Activated CD4-positive, alpha-beta T cell treated with anti-CD3 and anti-CD28 coated beads, Interleukin-2, Interleukin-4, amounts not matched to agents 100 ng/mL and 50 ng/mL, durations not matched to agents 16 hours and 8 hours (primary cell): ENCODE measurements at places on chromosomes 12 and 14.

- DNase-seq, result no peak
Measured at GRCh38 chr12:6204533-6205143, 4.4 kb downstream of the CD9 start.

DNA sequence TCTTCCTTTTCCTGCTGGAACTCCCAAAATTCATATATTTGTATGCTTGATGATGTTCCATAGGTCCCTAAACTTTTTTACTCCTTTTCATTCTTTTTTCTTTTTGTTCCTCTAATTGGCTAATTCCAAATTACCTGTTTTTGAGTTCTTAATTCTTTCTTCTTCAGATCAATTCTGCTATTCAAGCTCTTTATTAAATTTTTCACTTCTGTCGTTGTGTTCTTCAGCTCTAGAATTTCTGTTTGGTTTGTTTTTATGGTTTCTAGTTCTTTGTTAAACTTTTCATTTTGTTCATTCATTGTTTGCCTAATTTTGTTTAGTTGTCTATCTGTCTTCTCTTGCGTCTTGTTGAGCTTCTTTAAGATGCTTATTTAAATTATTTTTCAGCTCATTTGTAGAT lies 154.8 kb downstream of the TPH2 start:
- DNase-seq, result no peak

DNA sequence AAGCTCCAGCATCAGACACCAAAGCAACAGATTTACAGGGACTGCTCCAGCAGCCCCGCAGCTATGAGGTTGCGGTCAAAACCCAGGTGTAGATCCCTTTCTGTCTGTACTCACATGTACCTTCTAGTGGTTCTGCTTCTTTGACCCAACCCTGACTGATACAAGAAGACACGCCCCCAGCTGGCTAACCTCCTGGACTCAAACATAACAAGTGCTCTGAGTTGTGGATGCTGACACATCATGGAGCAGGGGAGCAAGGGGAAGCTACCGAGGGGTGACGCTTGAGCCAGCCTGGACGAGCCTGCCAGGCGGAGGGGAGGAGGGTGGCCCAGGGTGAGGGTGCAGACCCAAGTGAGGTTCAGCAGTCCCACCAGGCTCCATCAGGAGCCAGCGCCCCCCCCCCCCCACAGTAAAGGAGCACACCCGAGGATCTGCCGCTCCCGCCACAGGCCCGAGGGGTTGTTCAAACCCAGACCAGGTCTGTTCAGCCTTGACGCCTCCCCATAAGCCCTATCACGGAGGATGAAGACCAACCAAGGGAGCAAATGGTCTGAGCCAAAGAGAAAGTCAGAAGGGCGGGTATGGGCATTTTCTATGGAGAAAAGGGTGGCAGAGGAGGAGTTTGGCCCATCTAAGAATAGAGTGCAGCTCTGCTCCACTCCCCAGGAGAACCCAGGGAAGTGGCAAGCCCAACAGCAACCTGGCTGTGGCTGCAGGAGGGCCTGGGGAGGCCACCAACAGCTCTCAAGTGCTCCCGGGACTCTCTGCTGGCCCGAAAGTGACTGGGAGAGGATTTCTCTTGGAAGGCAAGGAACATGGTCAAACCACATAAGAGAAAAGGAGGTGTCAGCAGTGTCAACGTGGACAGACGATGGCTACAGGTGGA lies 229.4 kb downstream of the BCL11B start:
- DNase-seq, result no peak

DNA sequence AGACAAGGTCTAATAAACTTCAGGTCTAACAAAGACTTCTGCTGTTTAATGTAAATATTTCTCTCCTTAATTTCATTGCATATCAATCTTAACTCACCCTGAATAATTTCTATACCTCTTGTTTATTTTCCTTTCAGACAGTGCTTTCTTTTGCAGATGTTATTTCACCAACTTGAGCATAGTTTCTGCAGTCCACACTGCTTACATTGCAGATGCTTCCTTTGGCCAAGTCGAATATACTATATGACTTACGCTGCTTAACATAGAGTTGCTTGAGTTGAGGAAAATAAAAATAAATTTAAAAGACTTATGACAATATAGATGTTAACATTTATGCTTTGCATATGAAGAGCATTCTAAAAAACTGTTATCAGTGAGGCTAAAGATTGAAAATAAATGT lies 217.7 kb downstream of the PTPRO start:
- DNase-seq, result no peak

GRCh38 chr12:8840938-8841633 lies 18.7 kb downstream of the A2ML1 start:
- DNase-seq, result no peak

DNA sequence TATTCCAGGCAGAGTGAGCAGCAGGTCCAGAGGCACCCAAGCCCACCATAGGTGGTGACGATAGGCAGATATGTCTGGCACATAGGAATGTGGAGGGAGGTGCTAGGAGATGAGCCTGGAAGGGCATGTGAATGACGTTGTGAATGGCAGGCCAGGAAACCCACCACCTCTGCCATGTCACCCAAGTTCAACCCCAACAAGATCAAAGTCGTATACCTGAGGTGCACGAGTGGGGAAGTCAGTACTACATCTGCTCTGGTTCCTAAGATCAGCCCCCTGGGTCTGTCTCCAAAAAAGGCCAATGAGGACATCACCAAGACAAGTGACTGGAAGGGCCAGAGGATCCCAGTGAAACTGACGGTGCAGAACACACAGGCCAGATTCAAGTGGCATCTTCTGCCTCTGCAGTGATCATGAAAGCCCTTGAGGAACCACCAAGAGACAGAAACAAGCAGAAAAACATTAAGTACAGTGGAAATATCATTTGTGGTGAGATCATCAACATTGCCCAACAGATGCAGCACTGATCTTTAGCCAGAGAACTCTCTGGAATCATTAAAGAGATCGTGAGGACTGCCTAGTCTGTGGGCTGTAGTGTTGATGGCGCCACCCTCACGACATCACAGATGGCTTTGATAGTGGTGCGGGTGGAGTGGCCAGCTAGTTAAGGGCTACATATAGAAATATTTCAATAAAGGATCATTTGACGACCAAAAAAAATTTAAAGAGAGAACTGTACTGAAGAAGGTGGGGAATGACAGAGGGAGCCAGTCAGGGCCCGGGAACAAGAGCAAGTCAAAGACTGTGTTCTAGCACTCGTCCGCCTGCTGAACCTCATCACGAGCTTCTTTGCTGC lies 99.7 kb downstream of the ZFP36L1 start:
- DNase-seq, result no peak

- DNase-seq, result no peak
Measured at GRCh38 chr14:47555333-47555732, 120.1 kb downstream of the MDGA2 start.

- no peak for DNase-seq
Measured at GRCh38 chr12:52053536-52054209, 2.4 kb downstream of the NR4A1 start.

- no peak for DNase-seq
Measured at GRCh38 chr12:101891462-101891971, 14.1 kb downstream of the DRAM1 start.

GRCh38 chr14:54606178-54606577 lies 39.2 kb downstream of the SAMD4A start:
- DNase-seq, result no peak

DNA sequence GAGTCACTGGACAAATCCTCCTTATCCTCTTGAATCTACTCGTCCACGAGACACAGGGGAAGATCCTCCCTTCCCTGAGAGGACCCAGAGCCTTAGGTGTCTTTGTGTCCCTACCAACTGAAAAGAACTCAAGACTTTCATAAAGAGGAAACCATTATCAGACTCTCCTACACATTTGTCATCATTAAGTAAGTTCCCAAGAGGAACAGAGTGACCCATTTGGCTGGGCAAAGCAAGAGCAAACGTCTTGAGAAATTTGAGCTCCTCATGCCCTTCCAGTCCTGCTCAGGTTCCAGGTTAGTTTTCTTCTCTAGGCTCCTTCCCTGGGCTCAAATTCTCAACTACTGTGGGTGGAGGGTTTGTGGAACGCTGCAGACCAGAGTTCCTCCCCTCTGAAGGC lies 5.7 kb downstream of the MLF2 start:
- DNase-seq, result no peak

DNA sequence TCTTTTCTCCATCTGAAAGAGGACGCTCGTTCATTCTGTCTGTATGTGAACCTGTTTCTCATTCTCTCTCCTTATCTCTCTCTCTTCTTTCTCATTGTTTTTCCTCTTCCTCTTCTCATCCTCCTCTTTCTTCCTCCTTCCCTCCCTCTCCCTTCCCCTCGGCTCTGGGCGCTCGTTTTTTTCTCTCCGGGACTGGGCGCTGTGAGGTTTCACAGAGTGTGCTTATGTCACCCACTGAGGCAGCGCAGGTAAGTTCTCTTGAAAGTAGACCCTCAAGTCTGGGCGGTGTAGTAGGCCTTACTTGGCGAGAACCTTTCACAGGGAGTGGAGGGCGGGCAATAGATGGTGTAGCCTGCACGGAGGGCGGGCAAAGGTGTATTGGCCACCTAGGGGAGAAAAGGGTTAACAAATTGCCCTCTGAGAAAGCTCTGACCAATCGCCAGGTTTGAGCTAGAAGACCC lies 4.5 kb upstream of the SIX1 start:
- DNase-seq, result no peak

DNA sequence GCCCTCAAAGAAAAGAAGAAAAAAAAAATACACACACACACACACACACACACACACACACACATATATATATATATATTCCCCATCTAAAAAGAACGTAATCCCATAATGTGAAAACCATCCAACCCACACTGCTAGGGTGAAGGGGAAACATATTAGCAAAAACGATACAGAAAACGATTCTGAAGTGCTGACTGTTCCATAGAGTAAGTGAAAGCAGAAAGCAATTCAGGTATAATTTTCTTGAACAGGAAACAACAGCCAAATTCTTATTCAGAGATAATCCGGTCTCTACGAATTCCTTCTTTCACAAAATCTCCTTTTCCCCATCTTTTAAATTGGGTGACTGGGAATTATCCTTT lies 393.5 kb downstream of the NOVA1 start:
- DNase-seq, result no peak

DNA sequence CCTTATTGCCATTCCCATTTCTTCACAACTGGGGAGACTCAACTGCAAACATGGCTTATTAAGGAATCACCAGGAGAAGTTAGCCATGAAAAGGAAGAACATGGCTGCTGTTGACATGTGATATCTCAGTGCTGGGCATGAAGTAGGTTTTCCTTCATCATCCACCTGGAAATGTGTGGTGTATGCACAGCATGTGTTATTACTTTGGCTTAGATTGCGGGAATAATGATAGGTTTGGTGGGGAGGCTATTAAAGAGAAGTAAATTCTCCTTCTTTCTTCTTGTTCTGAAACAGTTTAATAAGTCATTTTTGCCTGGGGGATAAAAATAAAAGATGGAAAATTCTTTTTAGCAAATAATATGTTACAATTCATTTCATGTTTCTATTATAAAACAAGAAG lies 23.7 kb upstream of the CLEC14A start:
- DNase-seq, result no peak

DNA sequence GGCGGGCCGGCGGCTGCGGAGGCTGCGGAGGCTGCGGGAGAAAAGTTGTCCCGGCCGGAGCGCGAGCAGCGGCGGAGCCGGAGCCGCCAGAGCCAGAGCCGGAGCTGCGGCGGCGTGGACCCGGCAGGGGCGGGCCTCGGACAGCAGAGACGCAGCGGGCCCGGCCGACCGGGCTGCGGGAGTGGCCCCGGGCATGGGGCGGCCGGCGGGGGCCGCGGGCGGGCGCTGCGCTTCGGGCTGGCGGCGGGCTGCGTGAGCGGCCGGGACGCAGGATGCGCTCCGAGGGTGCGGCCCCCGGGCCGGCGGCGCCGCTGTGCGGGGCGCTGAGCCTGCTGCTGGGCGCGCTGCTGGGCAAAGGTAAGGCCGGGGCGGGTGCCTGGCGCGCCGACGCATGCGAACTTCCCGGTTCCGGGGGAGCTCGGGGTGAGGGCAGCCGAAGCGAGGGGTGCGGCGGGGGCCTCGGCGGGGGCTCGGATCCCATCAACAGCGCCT lies at the start of gene TMEM132C:
TSS of gene TMEM132C (plus strand) at position 40 of the 492 bp plus-strand sequence. CDS start at position 273, 233 bp downstream.
- no peak for DNase-seq

GRCh38 chr14:91270619-91271018 lies 26.1 kb upstream of the GPR68 start:
- DNase-seq, result no peak

DNA sequence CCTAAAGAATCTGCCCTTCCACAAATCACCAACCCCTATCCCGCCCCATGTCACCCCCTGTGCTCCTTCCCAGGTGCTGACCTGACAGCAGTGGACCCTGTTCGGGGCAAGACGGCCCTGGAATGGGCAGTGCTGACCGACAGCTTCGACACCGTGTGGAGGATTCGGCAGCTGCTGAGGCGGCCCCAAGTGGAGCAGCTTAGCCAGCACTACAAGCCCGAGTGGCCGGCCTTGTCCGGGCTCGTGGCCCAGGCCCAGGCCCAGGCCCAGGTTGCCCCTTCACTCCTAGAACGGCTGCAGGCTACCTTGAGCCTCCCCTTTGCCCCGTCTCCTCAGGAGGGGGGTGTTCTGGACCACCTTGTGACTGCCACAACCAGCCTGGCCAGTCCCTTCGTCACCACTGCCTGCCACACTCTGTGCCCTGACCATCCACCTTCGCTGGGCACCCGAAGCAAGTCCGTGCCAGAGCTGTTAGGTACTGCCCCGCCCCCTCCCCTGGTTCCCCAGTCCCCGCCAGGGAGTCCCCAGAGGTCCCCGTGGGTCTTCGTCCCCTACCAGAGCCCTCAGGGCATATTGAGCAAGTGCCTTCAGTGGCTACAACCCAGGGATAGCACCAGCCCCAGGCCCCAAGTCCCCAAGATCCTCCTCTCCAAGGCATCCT lies 2.7 kb downstream of the ANKRD33 start:
- no peak for DNase-seq

- no peak for DNase-seq
Measured at GRCh38 chr14:56002342-56002741, 115.9 kb upstream of the PELI2 start.

GRCh38 chr12:120951-121350 lies 54.4 kb downstream of the IQSEC3 start:
- no peak for DNase-seq

- DNase-seq, result no peak
Measured at GRCh38 chr12:102481705-102482425, 1.5 kb upstream of the IGF1 start.

- no peak for DNase-seq
Measured at GRCh38 chr12:25357595-25357994, 106.9 kb upstream of the KRAS start.

GRCh38 chr12:131929581-131930456 lies 743 bp downstream of the PUS1 start:
- peak; percentile 26 for DNase-seq
